ENCODE measurements at places on chromosomes 4 and X.

DNA sequence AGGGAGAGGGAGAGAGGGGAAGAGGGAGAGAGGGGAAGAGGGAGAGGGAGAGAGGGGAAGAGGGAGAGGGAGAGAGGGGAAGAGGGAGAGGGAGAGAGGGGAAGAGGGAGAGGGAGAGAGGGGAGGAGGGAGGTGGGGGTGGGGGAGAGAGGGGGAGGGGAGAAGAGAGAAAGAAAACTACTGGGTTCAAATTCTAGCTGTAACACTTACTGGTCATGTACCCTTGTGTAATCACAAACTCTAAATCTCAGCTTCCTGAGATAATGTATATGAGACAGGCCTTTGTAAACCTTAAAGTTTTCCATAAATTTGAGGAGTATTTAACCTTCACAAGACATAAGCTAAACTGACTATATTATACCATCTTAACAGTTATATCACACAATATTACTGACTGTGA lies 109.1 kb downstream of the FGF16 start:
- no peak for DNase-seq

DNA sequence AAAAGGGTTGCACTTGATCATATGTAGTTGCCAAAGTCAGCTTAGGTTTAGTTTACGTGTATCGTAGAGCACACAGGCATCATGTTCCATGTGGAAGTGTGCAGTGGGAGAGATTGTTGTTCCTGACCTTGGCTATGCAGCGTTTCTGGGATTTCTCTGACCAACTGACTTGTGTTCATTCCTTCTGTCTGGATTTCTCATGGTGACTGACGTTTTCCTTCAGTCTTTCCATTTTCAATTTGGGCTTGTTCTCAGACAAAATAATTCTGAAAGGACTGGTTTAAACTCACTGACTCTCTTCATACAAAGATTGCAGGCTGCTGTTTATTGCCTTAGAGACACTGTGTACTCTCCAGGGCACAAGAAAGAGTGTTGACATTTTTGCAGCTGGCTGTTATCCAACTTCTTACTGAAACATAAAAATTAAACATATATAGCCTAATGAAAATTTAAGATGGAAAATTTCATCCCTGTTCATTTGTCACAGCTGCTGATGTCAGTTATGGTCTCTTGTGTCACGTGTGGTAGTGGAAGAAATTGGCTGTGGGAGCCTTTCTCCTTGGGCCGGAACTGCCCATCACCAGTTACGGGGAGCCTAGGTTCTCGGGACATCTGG lies 95.4 kb downstream of the TNIP2 start:
- DNase-seq = no peak

DNA sequence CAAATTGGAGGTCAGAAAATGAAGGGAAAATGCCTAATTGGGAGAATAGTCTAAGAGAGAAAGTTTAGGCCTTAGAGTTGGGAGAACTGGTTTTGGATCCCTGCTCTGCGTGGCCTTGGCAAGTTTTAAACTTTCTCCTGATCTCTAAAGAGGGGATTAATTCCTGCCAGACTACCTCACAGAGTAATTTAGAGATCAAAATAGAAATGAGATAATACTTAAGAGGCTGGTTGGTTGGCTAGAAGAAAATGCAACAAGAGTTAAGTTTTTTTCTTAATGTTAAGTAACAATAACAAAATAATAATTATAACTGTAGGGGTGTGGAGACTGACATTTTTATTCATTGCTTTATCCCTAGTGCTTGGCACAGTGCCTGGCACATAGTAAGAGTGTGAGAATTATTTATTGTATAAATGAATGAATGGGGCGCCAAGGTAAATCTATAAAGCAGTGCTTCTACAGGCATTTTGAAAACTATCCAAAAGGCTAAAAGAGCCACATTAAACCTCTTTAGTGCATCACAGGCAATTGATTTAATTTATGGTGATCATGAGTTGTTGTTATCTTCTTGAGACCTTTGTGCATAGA lies 160.5 kb downstream of the RASL11B start:
- DNase-seq = no peak

DNA sequence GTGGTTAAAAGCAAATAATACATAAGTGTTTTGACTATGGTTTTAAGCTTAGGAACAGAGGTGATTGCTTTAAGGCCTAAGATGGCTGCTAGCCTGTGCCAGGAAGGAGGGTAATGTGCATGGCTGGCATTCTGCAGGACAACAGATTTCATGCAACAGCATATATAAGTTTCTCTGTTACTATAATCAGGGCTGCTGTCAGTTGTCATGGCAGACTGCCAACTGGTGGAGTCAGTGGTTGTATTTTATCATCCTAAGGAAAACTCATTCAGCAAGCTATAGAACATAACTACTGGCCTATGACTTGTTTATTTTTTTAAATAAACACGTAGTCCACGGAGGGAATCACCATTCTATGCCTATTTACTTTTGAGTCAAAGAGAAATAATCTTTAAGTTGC lies 77.7 kb upstream of the DCAF8L1 start:
- no peak for DNase-seq

- no peak for DNase-seq
Observed at GRCh38 chrX:13690836-13691235, 1.9 kb downstream of the RAB9A start.

Data from stimulated activated CD4-positive, alpha-beta T cell treated with anti-CD3 and anti-CD28 coated beads, TNF-alpha, amount 100 ng/mL, for 4 hours (primary cell).